ENCODE measurements at places on chromosomes 1 and 21.

GRCh38 chr1:150513351-150513791 is 2.2 kb upstream of the FALEC start:
- no peak for DNase-seq

DNA sequence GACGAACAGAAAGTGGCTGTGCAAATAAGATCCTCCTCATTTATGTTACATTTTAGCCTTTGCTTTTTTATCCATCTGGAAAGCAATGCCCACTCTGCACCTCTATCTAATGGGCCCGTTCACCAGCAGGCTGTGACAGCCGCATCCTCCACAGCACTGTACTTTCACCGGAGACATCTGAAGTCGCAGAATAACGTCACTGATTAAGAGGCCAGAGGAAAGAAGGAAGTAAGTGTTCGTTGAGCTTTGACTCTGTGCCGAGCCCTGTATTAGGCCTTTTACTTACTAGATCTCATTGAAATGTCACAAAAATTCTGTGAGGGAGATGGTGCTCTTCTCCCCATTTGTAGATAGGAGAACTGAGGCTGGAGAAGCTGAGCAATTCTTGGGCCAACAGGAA is 62.3 kb downstream of the KAZN start:
- no peak for DNase-seq

DNA sequence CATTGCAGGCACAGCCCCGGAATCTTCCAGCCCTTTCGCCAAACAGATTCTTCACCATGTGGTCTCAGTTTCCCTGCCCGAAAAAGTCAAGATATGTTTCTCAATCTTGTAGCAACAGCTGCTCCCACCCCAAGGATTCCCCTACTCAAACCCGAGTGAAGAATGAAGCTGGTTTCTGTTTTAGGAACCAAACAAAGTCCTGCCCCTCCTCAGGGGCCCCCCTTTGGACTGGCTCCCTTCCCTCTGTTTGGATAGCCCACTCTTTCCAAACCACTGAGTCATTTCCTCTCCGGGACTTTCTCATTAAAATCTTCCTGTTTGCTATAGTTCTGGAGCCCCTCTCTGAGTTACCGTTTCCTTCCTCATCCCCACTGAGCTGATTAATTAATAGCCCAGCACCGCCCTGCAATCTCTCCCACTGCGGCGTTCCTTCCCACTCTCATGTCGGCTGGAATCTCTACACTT is 100.9 kb downstream of the TSEN15 start:
- no peak for DNase-seq

DNA sequence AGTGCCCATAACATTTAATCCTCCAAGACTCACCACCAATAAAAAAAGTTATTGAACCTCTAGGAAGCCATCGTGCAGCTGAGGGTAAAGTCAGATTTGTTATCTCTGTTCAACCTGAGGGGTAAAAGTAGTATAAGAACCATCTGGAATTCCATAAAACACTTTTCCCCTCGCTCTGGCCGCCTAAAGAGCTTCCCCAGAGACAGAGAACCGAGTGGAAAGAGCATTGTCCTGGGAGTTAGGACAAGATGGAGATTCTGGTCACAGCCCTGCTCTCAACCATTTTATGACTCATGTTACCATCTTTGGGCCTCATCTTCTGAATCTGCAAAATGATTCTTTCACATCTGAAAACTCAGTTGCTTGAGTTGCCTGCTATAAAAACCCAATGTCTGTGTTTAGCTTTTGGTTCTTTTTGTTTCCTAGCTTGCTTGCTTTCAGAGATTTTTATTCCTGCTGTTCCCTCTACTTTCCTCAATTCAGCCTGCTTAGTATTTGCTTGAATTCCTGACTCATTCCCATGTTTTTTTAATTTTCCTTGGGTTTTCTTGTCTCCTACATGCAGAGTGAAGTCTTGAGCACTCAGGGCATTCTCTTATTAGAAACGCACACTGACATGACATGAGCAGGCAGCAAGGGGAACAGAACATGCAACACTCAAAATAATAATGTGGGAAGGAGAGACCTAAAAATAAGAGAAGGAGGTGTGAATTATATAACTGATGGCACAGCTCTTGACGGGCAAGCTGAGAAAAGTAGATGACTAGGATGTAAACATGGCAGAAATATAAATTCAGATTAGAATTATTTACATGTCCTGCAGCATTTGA is 1.7 kb downstream of the EPHX4 start:
- no peak for DNase-seq

DNA sequence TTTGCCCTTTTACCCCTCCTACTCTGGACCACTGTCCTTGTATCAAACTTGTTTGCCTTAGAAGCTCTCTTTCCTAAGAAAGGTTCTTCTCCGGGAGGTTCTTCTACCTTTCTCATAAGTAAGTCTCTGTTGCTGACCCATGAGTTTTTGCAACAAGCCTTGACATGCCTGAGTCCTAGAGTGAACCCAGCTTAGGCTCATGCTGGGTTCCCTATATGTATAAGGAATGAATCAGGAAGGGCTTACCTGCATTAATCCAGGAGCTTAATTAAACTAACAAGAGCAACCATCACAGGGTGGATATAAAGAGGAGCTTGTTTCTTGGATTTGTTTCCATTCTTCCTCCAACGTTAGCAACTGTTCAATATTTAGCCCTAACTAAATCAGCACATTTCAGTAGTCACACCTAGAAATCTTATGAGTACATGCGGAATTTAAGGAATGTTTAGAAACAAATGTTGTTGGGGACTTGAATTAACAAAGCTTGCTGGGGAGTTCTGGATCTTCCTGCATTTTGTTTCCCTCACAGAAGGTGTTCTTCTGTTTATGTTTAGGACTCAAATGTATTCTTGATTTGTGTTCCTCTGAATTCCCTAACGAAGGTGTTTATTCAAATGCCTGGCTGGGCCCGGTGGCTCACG is 64.3 kb upstream of the RAB3GAP2 start:
- DNase-seq: no peak

- DNase-seq: no peak
These were observed 26.4 kb upstream of the RAB3GAP2 start for GRCh38 chr1:220298470-220299205.

DNA sequence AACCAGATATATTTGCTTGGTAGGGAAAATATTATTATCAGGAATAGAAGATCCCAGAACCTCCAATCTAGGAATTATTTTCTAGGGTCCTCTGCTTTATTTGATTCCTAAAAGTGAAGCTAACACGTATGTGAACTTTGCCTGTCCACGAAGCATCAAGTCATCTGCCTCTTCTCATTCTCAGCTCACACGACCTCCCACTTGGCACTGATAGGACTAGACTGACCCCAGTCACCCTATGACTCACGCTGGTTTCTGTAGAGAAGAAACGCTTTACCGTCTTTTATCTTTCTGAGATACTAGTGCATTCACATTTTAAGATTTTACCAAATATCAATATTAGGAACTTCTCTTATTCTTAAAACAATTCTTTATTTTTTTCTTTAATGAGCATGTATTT is 2.0 kb upstream of the KRTAP19-7 start:
- DNase-seq: no peak

- no peak for DNase-seq
These were observed 7.1 kb upstream of the ITGB2 start for GRCh38 chr21:44927587-44928461.

DNA sequence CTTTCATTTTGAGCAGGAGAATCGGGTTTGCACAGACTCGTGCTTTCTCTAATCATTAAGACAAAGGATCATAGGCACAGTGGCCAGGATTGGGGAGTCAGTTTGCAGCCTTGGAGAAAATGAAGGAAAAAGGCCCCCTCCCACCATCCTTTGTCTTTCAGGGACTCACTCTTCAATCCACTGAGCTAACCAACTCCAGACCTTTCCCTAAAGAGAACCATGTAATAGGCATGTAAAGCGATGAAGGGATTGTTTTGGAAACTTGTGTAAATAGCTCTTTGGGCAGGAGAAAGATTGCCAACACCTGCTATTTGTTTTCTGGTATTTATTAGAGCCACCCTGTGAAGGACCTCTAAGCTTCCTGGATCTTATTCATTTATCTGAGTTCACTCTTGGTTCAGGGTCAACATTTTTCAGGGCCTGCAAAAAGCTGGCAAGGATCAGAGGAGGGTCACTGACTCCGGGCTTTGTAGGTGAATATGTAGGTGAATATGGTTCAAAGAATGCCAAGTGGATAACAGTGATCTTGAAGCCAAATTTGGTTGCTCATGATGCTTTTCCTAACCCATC is 192.6 kb upstream of the FGGY start:
- DNase-seq: no peak

DNA sequence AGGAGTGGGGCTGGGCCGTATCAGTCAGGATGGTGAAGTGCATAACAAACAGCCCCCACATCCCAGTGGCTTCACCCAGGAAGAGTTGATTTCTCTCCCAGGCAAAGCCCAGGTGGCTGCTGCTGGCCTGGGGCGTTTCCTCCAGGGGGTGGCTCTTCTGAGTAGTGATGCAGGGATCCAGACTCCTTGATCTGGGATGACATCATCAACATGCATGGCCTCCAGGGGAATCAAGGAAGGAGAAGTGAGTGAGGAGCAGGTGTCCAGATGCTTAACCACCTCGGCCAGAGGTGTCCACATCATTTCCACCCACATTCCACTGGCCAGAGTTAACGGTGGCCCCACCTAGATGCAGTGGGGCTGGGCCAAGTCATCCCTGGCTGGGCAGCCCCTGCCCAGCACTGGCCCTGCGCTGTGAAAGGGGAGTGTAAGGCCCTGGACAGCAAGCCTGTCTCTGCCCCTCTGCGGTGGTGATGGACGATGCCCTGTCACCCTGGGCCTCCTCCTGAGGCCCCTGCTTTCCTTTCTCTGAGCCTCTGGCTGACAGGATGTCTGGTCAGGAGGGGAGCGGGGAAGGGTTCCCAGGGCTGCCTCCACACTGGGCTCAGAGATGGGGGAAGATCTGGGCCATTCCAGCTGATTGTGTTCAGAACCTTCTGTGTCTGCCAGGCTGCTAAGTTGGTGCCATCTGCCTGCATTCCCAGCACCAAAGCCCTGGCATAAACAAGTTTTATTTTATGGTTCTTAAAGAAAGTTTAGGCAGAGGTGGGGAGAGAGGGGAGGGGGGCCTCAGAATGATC is 598.2 kb downstream of the MATN1 start:
- no peak for DNase-seq

- no peak for DNase-seq
These were observed 4.2 kb downstream of the FABP3 start for GRCh38 chr1:31368611-31369107.

DNA sequence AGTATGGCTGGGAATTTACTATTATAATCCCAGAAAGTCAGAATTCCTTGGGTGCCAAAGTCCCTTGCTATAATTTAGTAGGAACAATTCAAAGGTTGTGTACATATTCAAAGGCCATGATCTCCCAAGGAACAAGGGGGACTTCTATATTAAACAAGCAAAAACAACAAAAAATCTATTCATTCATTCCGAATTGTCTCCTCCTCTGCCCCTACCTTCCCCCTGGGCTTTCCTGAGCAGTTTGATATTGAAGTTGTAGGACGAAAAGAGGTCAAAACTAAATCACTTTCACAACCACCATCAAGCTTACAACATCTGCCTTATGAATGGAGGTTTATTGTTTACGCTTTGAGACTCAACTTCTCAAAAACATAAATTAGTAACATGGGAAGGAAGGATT is 35.3 kb upstream of the SOD1 start:
- no peak for DNase-seq

DNA sequence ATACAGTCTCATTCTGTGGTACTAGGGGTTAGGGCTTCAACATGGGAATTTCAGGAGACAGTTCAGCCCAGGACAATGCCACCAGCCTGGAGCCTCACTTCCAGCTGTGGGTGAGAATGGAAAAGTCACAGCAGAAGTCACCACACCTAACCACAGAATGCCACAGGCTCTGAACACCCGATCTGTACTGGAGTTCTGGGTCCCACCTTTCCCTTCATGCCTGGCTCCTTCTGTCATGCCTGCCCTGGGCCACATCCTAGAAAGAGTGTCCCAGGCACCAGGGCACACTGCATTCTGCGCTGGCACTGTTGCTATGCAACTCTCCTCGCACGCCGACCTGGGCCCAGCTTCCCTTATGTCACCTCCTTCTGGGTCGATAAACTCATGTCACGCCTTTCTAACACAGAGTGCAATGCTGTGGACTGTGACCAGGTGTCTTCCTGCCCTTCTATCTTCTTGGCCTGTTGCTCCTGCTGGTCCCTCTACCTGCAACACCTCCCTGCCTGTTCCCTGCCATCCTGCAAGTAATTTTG is 21.2 kb downstream of the RCSD1 start:
- no peak for DNase-seq

DNA sequence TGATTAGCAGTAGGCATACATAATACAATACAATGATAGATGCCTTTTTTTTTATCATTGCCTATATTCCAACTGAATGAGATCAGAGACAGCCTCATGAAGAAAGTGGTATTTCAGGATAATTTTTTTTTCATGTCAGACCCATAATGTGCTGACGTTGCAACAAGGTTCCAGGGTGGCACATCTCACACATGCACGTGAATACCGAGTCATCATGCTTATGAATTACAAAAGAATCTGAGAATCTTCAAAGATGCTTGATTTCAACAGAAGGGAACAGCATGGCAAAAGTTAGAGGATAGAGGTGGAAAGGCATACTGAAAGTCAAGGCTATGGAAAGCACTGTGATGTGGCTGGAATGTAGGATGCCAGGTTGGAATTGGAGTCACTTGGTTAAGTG is 5.0 kb upstream of the RNF11 start:
- DNase-seq: no peak

DNA sequence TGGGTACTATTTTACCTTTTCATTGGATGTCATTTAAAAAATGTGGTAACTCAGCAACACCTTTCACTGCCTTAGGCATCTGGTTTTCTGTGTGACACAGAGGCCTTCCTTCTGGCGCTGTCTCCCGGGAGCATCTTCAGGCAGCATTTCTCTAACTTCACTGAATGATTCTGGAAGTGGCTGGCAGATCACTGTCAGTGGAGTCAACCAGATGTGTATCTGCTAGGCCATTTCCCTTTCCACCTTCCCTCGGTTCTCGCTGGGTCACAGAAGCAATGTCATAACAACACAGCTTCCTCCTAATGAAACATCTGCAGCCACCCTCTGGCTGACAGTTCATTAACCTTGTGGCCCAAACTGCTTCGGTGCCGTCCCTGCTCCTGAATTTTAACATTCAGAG is 137.8 kb downstream of the KIF26B start:
- DNase-seq: no peak

- peak; percentile 46 for DNase-seq
These were observed 111.3 kb downstream of the TGFBR3 start for GRCh38 chr1:91774520-91775203.

Data from GM04504 (cell line).